ENCODE measurements at places on chromosomes 1 and 21.

DNA sequence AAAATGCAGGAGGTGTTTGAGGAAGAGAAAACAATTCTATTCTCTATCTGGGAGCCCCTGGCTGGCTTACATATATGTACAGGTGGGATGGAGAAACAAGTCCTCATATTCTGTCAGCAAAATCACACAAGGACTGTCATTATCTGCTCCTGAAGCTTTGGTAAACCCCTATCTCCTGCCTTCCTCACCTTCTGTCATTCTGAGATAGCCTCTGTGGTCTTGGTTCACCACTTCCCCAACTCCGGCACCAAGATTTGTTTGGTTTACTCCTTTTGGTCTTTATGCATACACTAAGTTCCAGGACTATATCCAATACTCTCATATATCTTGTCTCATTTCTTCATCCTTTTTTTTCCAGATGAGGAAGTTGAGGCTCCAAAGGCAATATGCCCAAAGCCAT lies 551.1 kb downstream of the PLPP3 start:
- DNase-seq = no peak

DNA sequence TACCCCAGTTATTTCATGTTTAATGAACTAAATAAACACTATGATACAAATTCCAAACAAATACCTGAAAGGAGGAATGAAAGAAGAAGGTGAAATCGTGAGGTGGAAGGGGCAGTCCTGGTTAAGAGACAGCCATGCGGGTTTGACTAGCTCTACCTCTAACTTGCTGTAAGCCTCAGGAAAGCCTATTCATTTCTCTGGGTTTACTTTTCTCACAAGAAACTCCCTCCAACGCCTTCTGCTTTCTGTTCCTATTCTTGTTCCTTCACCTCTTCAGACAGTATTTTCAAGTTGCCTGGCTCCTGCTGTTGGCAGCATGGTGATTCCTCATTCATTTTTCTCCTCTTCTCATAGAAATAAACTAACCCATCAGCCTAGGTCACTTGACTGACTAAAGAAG lies 92.4 kb downstream of the NTPCR start:
- no peak for DNase-seq

DNA sequence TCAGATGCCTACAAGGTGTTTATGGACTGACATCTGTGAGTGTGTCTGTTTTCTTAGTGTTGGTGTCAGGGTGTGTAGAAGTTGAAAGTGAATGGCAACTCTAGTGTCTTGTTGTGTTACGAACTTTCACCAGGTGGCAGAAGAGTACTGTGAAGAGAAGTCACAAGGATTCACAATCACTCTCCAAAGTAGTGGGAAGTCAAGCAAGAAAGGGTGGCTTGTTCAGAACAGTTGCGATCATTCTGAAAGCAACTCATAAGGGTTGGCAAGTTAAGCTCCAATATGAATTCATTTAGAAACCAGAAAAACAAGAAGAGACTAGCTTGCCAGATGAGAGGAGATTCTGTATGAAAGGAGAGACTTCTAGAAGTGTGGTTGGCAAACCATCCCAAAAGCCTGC lies 86.1 kb downstream of the FASLG start:
- DNase-seq = peak; percentile 43

DNA sequence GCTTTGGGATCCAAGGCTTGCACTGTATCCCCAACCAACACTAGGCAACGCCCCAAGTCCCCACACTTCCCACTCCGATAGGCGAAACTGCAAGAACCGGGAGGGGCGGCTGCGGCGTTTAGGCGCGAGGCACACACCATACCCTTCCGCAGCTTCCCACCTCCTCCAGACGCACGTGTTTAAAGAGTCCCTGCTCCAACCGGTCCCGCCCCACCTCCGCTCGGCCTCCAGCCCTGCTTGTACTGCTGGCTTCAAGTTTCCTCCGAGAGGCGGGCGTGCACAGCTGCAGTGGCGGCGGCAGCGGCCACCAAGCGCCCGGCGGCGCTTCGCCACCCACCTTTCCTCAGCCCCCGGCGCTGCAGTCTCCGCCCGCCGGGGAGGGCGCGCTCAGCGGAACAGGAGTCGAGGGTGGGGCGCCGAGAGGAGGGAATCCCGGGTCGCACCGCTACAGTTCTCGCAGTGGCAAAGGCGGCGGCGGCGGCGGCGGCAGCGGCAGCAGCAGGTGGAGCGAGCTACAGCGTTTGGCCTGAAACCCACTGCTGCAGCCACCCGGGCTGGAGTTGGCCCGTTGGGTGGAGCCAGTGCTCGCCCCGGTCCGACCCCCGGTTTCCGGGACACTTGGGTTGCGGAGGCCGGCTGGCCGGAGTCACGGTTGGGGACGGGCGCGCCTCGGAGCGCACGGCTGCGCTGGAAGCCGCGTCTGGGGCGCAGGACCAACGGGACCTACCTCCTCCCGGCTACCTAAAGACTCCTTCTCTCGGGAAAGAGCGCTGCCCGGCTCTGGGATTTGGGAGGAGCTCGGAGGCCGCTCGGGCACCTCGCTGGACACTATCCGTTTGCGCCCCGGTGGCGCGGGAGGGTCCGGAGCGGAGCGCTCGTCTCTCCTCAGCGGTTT lies at the start of gene CNIH3:
Gene CNIH3 (plus strand): TSS at position 457 of the 895 bp plus-strand sequence. CDS start 858 bp downstream, outside the sequence.
- peak; percentile 55 for DNase-seq

Data from BE2C (cell line).